Stimulated activated CD8-positive, alpha-beta memory T cell treated with anti-CD3 and anti-CD28 coated beads, Interleukin-15, amount 100 ng/mL, for 1 hour (primary cell): ENCODE measurements at places on chromosomes 1 and 21.
A peak's percentile ranks its signal among the peaks of the same experiment; 100 is the strongest.

- no peak for DNase-seq
These were observed 6.0 kb downstream of the TMPRSS2 start for GRCh38 chr21:41501919-41502318.

GRCh38 chr1:9902060-9902452 lies 8.0 kb downstream of the CTNNBIP1 start:
- DNase-seq: no peak

GRCh38 chr1:97820470-97821188 lies 100.2 kb downstream of the DPYD start:
- no peak for DNase-seq

DNA sequence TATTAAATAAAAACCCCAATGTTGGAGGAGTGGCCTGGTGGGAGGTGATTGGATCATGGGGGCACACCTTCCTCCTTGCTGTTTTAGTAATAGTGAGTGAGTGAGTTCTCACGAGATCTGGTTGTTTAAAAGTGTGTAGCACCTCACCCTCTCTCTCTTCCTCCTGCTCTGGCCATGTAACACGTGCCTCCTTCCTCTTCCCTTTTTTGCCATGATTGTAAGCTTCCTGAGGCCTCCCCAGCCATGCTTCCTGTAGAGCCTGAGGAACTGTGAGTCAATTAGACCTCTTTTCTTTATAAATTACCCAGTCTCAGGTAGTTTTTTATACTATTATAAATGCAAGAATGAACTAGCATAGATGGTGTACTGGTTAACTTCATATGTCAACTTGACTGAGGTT lies 68.0 kb downstream of the CCDC30 start:
- no peak for DNase-seq

DNA sequence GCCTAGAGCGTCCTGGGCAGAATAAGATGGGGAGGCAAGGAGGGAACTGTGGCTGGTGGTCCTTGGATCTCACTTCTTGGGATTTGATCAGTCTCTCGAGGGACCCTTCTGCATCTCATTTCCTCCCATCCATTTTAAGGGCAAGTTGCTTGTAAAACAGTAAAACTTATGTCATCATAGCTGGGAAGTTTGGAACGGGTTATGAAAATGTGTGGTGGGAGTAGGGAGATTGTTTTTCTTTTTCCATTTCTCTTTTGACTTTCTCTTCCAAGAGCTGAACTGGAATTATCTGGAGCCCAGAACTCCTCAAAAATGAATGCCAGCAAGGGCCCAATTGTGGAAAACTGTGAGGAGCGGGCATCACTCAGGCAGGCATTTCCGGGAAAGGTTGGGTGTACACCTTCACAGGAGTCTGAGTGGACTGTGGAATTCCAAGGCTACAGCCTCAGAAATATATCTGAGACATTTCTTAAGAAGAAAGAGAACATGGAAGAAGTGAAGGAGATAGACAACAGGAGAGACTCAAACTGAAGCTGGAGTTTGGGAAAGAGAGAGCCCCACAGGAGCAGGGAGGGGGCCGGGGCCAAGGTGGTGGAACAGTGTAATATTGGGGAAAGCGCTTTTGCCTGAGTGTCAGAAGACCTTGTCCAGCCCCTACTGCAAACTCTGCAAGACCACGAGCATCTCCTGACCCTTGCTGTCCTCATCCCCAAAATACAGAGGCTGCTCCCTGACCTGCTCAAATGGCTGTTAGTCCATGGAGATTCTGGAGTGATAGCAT lies 185.1 kb downstream of the FOXD2 start:
- DNase-seq: no peak

DNA sequence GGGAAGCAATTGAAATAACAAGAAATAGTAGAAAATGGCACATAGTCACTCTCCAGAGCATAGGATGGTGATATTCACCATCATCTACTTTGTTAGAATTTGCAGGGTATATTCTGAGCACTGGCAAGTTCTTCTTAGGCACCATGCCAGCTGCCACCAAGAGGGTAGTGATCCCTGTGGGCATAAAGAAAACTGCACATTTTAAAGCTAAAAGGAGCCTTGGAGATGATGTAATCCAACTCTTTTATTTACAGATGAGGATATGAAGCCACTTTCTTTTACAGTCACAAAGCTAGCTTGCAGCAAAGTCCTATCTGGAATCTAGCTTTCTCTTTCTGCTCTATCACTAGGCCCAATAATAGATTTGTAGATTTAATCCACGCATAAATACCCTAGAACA lies 69.0 kb downstream of the PTGER3 start:
- no peak for DNase-seq

GRCh38 chr1:199002661-199003060 lies 363.8 kb downstream of the PTPRC start:
- DNase-seq: no peak

DNA sequence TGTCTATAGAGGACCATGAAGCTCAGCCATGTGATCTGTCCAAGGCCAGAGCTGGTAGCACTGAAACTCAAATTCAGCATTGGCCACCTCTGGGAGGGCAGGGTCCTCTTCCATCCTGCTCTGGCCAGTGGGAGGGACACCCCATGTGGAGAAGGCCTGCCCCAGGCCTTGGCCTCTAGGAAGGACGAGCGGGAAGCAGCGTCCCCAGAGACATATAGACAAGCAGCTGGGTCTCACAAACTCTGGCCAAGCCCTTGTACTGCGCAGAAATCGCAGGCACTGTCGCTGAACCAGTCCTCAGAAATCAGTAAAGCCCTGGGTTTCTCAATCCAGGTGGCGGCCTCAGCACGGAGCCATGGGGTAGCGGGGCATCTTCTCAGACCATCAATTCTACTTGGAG lies 180.7 kb downstream of the HIVEP3 start:
- DNase-seq: no peak

GRCh38 chr1:64898107-64898861 lies 68.1 kb downstream of the JAK1 start:
- DNase-seq: no peak

- DNase-seq: no peak
These were observed 49.3 kb downstream of the CD34 start for GRCh38 chr1:207861442-207862177.

- no peak for DNase-seq
These were observed at the start of gene BRINP2 for GRCh38 chr1:177170756-177171535. TSS of gene BRINP2 (plus strand) at chr1:177170958. CDS start at chr1:177229877, 58,919 bp downstream.

DNA sequence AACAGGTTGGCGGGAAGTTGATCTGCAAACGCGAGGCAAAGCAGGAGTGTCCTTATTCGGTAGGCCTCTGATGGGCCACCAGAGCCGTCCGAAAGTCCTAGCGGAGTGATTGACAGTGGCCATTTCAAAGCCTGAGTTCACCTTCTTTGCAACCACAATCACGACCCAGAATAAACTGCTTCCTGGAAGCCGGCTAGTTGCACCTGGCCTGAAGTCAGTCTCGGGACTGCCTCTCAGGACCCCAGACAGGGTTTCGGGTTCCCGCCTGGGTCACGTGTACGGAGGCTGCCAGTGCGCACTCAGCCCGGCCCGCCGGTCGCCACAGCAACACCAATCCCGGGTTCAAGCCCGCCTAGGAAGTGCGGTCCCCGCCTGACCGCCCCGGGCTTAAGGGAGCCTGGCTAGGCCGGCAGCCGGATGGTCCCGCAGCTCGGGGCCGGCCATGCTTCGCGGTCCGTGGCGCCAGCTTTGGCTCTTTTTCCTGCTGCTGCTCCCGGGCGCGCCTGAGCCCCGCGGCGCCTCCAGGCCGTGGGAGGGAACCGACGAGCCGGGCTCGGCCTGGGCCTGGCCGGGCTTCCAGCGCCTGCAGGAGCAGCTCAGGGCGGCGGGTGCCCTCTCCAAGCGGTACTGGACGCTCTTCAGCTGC lies at the start of gene TOR3A:
TOR3A (plus strand) TSS at position 384 of the 646 bp plus-strand sequence; CDS start at position 443, 59 bp downstream.
- peak; percentile 52 for DNase-seq

- no peak for DNase-seq
These were observed 560 bp upstream of the CSDE1 start for GRCh38 chr1:114758256-114758832.

DNA sequence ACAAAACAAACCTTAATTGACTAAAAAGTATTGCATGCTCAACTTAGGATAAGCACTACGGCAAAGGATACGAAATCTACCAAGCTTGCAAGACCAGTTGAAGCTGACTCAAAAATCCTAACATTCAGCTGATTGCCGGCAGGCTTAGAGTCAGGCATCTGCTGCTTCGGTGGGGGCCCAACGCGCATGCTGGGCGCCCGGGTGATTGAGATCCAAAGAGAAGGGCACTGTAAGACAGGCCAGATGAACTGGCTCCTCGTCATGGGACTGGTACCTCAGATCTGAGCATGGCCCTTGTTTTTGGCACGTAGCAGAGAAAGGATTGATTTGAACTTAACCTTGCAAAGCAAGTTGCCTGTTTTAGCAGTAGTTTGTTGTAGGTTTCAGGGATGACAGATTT lies 86.6 kb downstream of the PRDM2 start:
- no peak for DNase-seq

- no peak for DNase-seq
These were observed 123.2 kb downstream of the NTNG1 start for GRCh38 chr1:107264007-107264406.

- no peak for DNase-seq
These were observed 101.5 kb upstream of the TLR5 start for GRCh38 chr1:223244366-223245103.

GRCh38 chr1:116545359-116545705 lies 25.5 kb downstream of the CD58 start:
- no peak for DNase-seq

GRCh38 chr1:6331543-6332273 lies 61.9 kb downstream of the ACOT7 start:
- DNase-seq: no peak

GRCh38 chr1:228228601-228229074 lies 20.8 kb downstream of the OBSCN start:
- DNase-seq: no peak

DNA sequence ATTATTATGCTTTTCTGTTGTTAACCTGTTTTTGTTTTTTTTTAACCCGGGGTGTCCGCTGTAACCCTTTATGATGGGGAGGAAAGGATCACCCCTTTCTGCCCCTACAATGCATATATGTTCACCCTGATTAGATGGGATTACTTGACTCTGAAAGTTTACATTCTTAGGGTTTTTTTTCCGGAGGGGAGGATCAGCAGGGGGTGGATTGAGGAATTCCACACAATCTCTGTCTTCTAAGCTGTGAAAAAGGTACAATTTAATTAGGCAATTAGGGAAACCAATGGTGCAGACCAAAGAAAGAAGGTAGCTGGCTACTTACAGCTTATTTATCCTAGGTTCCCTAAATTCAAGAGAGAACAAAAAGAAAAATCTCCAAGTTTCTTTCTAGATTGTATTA lies 58.3 kb downstream of the EDEM3 start:
- DNase-seq: no peak

- DNase-seq: no peak
These were observed 86.8 kb downstream of the SLC45A1 start for GRCh38 chr1:8404460-8405370.

- no peak for DNase-seq
These were observed 17.2 kb upstream of the PEF1 start for GRCh38 chr1:31661856-31662255.

GRCh38 chr1:219812491-219813203 lies 115.7 kb downstream of the SLC30A10 start:
- no peak for DNase-seq

GRCh38 chr1:197466813-197467212 lies 198.8 kb downstream of the CRB1 start:
- no peak for DNase-seq

DNA sequence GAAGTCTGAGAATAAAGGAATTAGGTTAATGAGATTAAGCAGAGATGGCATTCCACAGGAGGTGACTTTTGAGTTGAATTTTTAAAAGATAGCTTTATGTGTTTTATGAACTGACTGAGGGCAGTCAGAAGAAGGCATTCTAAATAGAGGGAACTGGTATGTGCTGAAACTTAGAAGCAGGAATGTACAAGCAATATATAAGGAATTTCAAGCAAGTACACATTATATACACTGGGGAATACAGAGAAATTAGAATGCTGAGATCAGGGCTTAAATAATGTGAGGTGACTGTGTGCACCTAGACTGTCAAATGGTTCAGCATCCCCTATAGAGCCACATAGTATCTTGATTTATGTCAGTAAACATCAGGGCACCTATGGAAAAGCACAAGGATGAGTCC lies 19.3 kb downstream of the WNT2B start:
- DNase-seq: no peak

DNA sequence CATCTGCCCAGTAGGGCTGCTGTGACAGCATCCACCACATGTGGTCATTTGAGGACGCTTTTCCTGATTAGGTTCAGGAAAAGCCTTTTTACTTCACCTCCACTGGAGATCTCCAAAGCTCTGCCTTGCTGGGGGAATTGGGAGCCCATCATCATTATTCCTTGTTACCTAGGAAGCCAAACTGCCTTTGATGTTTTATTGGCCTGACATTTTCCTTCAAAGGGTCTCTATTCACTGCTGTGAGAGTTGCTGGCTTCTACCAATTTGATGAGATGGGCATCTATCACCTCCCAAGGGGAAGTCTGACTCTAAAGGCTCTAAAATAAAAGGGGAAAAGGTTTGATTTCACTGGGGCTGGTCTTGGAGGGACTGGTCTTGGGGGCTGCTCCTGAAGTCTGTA lies 678.6 kb downstream of the PTPRU start:
- DNase-seq: no peak

DNA sequence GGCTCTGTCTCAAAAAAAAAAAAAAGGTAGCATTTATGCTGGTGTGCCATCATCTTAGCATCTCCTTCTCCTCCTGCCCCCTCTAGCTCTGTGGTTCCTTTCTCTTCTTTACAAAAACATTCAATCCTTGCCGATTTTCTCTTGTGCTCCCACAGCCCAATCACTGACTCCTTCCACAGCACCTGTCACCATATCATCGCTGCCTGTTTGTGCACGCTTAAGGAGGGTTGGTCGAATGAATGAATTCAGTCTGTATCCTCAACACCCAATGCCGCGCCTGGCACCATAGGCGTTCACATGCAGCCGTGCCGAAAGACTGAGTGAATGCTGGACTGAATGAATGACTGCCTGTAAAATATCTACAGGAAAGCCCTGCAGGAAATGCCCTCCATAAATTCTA lies 7.9 kb downstream of the RNU5D-1 start:
- DNase-seq: no peak

GRCh38 chr1:97870589-97870988 lies 50.2 kb downstream of the DPYD start:
- no peak for DNase-seq

DNA sequence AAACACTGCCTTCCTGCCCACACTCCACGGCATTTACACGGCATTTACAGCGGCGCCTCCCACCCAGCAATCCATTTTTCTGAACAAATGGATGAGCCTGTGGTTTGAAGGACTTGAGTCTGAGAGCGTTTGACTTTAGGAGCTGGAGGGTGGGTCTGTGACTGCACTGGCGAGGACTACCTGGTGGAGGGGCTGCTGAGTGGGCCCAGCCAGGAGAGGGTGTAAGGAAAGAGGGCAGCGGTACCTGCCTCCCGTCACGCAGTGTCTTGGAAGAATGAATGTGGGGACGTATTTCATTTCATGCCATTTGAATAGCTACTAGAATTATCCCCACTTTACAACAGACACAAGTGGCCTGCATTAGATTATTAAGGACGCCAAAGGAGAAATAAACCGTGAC lies 62.9 kb downstream of the B3GALT5 start:
- DNase-seq: no peak
